Type B pancreatic cell (in vitro differentiated cells): ENCODE measurements at places on chromosomes 5 and 9.

GRCh38 chr5:73125289-73125688 lies 4.9 kb downstream of the TMEM171 start:
- DNase-seq = no peak

- DNase-seq = no peak
These were observed 97.7 kb downstream of the FNBP1 start for GRCh38 chr9:129945314-129945713.

DNA sequence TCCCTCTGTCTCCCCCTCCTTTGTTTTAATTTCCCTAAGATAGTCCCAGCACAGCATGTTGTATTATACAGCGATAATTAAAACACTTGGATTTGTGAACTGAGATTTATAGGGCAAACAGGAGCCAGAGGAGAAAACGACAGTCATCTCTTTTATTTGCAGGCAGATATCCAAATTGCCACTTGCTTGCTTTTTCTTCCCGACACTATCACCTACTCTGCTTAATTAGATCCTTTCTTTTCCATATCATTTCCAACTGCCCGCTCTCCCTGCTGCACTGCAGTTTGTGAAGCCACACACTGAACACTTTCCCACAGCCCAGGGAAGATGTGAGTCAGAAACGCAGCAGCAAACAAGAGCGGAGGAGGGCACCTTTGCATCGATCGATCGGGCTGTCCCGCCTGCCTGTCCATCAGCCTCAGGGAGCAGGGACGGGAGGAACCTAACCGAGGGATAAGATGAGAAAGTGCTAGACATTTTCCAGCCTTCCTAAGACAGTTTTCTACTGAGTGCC lies 35.8 kb upstream of the SPRY4 start:
- DNase-seq = no peak

GRCh38 chr5:98130261-98131035 lies 643.0 kb upstream of the RGMB start:
- no peak for DNase-seq

- DNase-seq = no peak
These were observed 40.5 kb upstream of the PJA2 start for GRCh38 chr5:109450129-109450877.

GRCh38 chr5:76736679-76737556 lies 21.0 kb downstream of the F2R start:
- DNase-seq = no peak

DNA sequence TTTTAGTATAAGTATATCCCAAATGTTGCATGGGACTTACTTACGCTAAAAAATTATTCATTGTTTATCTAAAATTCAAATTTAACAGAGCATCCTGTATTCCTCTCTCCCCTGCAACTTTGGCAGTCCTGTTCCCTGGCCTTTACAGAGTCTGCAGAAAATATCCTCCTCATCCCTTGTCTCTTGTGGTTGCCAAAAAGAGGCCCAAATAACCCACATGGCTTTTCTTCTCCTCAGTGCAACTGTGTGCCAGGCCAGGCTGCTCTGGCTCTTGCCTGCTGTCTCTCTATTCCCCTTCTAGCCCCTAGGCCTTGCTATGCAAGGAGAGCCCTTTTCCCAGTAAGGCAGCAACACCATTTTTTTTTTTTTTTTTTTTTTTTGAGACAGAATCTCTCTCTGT lies 23.0 kb downstream of the ARHGEF37 start:
- no peak for DNase-seq
